Activated gamma-delta T cell treated with Interleukin-2 at 50 U/mL for 16 hours (primary cell): ENCODE measurements at places on chromosomes 2 and 18.

GRCh38 chr2:59936048-59936447 is 617.4 kb downstream of the BCL11A start:
- DNase-seq, result no peak

GRCh38 chr18:3218819-3219218 is 949 bp downstream of the MYOM1 start:
- DNase-seq, result no peak

- no peak for DNase-seq
These were observed 19.6 kb downstream of the DHX57 start for GRCh38 chr2:38856165-38856564.

DNA sequence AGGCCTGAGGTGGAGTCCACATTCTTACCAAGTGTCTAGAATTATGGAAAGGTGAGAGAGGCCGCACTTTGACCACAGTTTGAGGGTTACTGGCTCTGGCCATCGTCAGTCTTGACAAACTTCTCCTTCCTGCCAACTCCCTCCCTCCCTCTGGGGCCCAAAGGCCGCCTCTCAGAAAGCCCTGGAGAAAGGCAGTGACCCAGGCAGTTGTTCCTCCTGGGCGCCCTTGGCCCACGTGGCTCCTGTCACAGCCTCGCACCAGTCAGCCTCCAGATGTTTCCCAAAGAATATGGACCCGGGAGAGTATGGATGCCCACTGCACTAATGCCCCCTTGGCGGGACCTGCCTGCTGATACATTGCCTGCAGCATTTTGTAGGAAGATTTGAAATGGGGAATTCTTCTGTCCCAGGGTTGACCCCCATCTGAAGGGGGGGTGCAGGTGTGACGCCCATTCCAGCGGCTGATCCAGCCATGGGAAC is 61.7 kb downstream of the ASB1 start:
- DNase-seq, result no peak

DNA sequence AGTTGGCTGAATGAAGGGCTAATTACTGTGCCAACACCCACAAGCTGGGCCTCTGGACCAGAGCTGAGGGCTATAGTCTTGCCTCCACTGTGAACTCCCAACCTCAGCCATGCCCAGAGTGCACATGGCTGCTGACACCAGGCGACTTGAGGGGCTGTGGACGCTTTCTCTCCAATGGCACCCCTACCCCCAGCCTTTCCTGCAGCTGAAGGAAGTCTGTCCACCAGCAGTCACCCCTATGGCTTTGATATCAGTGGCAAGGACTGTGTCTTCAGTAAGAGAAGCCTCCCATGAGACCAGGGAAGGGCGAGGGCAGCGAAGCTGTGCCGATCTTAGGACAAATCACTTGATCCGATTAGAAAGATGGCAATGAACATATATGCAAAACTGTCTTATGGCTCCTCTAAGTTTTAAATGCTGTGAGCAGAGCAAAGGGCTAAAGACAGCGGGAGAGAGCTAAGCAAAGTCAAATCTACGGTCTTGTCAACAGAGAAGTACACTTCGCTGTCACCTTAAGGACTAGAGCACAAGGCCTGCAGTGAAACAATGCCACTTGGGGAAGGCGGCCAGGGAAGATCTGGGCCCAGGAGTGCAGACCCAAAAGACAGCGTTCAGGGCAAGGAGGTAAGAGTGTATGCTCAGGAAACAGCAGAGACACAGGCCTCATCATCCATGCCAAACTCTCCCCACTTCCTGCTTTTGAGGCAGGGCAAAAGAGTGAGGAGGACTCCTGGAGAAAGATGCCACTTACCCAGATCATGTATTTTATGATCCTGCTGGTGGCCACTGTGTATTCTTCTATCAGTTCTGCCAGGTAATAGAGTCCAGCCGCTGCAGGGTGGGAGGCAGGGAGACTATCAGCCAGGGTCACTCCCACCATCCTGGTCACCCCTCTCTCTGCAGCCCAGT is 1.5 kb downstream of the TEX261 start:
- DNase-seq, result no peak

DNA sequence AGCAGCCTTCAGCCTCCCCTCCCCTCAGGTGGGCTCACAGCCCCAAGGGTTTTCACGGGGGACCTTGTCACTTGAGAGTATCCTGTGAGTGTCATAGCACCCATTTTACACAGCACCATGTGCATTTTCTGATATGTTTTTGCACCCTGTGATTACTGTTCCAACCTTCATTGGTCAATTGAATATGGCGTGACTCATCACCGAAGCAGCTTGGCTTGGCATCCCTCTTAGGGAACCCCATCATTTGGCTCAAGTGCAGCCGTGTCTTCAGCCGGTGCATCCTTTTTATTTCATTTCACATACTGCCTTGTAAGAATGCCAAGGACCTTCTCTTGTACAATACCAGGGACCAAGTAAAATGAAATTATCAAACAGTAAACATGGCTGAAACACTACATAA is 57.6 kb downstream of the NPAS2 start:
- DNase-seq, result no peak

- DNase-seq, result no peak
These were observed 21.4 kb downstream of the ALMS1 start for GRCh38 chr2:73406996-73407395.

- no peak for DNase-seq
These were observed 24.4 kb downstream of the TFCP2L1 start for GRCh38 chr2:121260370-121261154.

DNA sequence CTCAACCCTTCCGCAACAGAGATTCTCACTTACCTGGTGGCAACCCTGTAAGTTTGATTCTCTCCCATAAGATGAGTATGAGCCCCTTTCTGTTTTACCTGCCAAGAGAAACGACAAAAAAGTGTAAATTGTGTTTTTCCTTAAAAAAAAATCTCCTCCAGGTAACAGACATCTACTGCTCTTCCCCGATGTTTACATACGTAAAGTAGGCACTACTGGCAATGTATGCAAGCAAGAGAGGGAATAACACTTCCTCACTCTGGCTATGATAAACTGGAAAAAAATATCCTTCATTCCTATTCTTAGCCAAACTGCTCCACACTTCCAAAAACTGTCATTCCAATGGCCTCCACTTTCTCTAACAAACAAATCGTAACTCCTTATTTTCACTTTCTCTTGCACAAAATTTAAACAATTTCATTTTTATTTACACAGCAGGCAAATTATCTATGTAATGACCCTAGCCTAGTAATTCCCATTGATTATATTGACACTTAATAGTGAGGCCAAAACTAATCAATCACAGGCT is 184.5 kb downstream of the TCF4 start:
- DNase-seq, result no peak

- DNase-seq, result no peak
These were observed 880.6 kb downstream of the TSN start for GRCh38 chr2:122636097-122636496.

DNA sequence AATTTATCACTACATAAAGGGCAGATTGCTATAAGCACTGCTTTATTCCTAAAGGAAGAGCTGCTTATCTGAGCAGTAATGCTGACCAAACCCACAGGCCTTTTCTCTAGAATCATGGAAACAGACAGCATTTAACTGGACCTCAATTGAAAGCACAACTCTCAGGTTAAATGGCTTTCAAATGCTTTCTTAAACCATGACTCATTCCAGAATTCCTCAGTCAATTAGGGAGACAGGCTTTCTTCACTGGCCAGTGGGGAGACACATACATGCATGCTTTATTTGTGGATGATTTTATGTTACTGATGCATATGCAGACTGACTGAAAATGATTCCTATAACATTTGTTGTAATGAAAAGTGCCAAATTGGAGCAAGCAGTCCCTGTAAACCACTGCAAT is 114.6 kb downstream of the ACVR1 start:
- no peak for DNase-seq

- no peak for DNase-seq
These were observed 154.1 kb upstream of the MMADHC start for GRCh38 chr2:149741646-149742045.

- no peak for DNase-seq
These were observed 99.2 kb downstream of the SOX11 start for GRCh38 chr2:5791371-5791770.

DNA sequence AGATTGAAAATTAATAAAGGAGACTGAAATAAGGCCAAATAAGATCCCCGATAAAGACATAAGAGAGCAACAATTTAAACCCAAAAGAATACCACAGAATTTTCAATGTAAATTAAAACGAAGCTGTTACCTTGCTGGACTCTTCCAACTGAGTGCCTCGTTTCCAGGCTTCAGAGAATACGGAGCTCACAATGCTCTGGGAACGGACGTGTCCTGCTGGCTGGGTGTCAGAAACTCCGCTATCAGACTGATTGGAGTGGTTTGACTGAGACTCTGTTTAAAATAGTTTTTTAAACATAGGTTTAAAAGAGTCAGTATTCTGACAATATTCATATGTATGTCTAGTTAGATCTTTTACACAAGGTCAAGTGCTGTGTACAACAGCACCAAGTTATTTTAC is 90.4 kb downstream of the RAPH1 start:
- DNase-seq, result no peak

DNA sequence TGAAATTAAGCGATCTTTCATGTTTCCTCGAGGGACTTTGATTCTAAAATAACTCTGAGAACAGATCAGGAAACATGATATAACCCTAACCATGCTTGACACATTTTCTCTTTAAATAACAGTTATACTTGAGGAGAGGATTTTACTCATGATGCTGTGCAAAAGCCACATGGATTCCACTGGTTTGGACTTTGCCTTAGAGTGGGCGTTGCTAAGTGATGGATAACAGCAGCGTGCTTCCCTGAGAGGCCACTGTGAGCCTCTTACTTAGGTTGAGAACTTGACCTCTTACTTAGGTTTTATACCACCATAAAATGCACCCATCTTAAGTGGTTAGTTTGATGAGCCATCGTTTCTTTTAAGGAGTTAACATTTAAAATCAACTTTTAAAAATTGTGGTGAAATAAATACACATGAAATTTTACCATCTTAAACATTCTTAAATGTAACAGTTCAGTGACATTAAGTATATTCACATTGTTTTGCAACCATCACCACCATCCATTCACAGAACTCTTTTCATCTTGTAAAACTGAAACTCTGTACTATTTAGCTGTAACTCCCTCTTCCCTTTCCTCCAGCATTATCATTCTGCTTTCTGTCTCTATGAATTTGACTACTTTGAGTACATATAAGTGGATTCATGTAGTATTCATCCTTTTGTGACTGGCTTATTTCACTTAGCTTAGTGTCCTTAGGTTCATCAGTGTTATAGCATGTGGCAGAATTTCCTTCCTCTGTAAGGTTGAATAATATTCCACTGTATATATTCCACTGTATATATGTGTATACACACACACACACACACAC is 22.6 kb downstream of the ANXA4 start:
- DNase-seq, result no peak
